Esophagus squamous epithelium (tissue), 5 donors: ENCODE measurements at places on chromosomes 6 and 20. TPM values are rescaled to one million over a fixed set of nuclear protein-coding genes. Genes with fewer than 3 reads are reported as not detected.
A peak's percentile ranks its signal among the peaks of the same experiment; 100 is the strongest.

EPPIN gene
- not detected for total RNA-seq

LST1 gene
- 5.1 TPM for total RNA-seq

DNA sequence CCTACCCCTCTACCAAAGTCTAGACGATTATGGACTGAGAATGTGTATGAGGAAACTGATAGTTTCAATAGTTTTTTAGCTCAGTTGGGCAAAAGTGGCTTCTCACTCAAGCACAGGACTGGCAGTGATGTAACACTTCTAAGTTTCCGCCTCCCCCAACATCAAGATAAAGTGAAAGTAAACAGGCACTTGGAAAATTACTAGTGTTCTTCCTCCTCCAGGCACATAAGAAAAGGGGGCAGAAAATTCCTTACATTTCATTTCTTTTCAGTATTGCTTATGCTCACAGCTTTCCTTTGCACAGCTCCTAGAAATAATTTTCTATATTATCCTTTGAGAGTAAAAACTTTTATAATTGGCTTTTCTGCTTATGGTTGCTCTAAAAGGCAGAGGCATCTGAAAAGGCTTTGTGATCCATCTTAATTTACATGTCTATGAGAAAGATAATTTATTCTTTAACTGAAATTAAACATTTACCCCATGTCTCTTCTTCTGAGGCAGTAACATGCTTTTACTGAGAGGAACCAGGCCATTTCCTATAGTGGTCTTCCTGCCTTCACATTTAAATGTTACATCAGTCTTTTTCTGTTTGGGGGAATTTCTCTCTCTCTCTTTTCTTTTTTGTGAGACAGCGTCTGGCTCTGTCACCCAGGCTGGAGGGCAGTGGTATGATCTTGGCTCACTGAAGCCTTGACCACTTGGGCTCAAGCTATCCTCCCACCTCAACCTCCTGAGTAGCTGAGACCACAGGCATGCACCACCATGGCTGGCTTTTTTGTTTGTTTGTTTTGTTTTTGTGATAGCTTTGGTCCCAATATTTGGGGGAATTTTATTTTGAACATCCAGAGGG, 65.0 kb upstream of the EEF1A1 start:
- peak overlapping the region; percentile 92 for H3K27ac ChIP-seq
- no peaks in the 10 kb centered on the region for H3K27me3 ChIP-seq
- peaks cover 30% of the 10 kb centered on the region for H3K4me1 ChIP-seq
- peak overlapping the region; percentile 19 for H3K4me3 ChIP-seq
- DNase-seq, result no peak

DNA sequence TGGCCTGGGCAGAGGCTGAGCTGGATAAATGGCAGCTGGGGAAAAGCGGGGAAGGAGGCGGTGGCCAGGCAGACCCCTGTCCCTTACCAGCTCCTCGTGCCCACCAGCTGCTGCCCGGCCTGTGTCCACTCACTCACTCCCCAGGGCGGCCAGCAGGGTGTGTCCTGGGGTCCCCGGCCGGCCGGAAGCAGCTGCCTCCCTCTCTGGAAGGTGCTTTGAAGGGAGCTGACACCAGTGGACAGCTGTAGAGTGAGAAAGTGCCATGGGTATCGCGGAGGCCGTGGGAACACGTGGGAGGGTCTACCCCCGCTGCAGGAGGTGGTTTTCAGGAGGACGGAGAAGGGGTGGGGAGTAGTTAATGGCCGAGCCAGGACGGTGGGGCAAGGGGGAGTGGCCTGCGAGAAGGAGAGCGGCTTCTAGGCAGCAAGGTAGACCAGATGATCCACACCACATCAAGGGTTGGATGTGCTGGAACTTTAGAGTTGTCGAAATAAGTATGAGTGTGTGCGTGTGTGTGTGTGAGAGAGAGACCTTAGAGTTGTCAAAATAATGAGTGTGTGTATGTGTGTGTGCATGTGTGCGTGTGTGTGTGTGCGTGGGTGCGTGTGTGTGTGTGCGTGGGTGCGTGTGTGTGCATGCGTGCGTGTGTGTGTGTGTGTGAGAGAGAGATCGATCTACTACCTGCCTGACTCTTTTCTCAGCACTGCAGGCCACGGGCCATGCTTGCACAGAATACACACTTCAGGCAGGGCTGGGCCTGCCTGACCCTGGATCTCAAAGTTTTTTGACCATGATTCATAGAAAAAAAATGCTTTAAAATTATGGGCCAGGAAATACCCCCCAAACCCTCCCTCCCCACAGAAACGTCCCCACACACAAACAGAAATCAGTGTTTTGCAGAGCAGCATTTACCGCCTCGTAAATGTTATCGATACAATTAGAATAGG, 43.9 kb downstream of the CDH4 start:
- DNase-seq, result no peak
- H3K36me3 ChIP-seq, result no peaks in the 10 kb centered on the region

- H3K4me1 ChIP-seq, result peaks cover 25% of the 10 kb centered on the region
- H3K36me3 ChIP-seq, result no peaks in the 10 kb centered on the region
- H3K27ac ChIP-seq, result no peak overlapping the region
- DNase-seq, result no peak
Measured at GRCh38 chr20:57431539-57431835, 40.3 kb downstream of the RBM38 start.

GRCh38 chr6:6616656-6617055, 28.1 kb downstream of the LY86 start:
- no peak overlapping the region for H3K27ac ChIP-seq
- H3K4me3 ChIP-seq, result no peak overlapping the region
- H3K4me1 ChIP-seq, result no peaks in the 10 kb centered on the region
- H3K36me3 ChIP-seq, result no peaks in the 10 kb centered on the region

GRCh38 chr6:127403636-127404035, 55.6 kb downstream of the KIAA0408 start:
- H3K27me3 ChIP-seq, result no peaks in the 10 kb centered on the region
- DNase-seq, result no peak
- no peak overlapping the region for H3K4me3 ChIP-seq

- no peak for DNase-seq
- H3K27me3 ChIP-seq, result no peaks in the 10 kb centered on the region
- H3K27ac ChIP-seq, result no peak overlapping the region
- peaks cover 13% of the 10 kb centered on the region for H3K4me1 ChIP-seq
- H3K4me3 ChIP-seq, result no peak overlapping the region
Measured at GRCh38 chr20:50759678-50760077, 28.3 kb downstream of the PARD6B start.

DNA sequence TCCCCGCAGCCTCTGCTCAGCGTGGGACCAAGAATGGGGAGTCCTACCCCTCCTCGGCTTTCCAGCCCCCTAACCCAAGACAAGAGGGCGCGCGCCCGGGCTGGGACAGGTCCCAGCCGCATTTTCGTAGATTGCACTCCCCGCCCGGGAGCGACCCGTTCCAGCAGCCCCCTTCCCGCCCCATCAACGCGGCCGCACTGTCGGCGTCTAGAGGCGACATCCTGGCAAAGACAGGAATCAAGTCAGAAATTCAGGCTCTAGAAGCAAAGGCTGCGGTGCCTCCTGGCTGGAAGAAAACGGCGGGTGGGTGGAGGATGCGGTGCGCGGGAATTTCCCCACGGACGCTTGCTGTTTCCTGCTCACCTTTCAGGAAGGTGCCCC, 957 bp downstream of the PROKR2 start:
- H3K4me1 ChIP-seq, result no peaks in the 10 kb centered on the region
- no peak overlapping the region for H3K27ac ChIP-seq
- DNase-seq, result no peak

DNA sequence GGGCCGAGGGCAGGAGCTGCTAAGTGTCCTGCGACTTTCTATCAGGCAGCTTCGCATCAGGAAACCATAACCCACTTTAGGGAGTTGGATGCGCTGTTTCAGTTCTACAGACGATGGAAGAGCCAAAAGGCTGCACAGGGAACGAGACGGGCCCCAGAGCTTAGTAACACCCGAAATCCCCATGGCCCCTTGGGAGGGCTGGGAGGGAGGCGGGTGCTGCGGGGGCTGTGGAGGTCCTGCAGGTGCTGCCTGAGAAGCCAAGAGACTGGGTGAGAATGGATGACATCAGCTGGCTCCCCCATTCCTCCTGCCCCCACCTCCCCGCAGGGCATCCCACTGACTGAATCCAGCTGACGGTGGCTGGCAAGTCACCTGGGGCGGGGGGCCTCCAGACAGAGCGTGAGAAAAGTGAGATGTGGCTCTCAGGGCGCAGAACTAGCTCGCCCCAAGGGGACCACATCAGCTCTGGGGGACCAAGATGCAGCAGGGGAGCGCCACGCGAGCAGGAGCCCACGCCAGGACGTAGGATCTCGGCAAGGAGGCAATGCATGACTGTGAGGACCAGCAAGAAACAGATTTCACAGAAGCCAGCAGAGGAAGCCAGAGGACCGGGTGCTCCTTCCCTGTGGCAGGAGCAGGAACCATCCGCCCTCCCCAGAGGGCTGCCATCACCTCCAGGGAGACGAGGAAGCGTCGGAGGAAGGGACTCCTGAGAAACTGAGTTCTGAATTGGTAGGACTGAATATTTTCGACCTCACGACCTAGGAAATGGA, 36.8 kb downstream of the PNLDC1 start:
- no peaks in the 10 kb centered on the region for H3K27me3 ChIP-seq
- H3K27ac ChIP-seq, result no peak overlapping the region
- DNase-seq, result no peak
- peaks cover 8% of the 10 kb centered on the region for H3K4me1 ChIP-seq
- no peaks in the 10 kb centered on the region for H3K36me3 ChIP-seq

- H3K4me3 ChIP-seq, result peak overlapping the region; percentile 57
- H3K36me3 ChIP-seq, result no peaks in the 10 kb centered on the region
- H3K27ac ChIP-seq, result peak overlapping the region; percentile 77
Measured at GRCh38 chr6:56690519-56691285, 48.0 kb upstream of the DST start.

DNA sequence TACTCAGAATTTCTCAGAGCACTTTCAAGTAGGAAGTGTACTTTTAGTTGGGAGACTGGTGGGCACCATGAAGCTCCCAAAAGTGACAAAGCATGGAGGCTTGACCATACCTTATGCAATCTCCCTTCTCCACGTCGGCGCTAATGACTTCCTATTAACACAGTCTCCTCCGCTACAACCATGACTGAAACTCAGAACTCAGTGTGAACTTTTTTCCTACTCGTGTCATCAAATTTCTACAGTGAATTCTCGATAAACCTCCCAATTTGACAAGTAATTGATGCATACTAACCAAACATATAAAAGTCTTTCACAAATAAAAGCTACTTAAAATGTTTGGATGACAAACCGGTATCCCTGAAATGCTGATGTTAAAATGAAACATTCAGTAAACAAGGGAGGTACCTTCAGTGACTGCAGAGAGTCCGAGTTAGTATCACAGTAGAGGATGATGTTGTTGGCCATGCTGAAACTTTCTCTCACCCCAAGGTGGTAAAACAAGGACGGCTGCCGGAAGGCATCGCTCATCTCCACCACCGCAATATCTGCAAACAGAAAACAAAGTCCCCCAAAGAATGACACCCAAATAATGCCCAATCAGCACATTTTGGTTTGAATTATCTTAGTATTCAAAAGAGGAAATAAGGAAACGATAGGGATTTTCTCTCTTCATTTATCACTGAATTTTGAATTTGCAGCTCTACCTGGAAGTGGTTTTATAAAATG, 72.1 kb downstream of the MAP3K5 start:
- no peak overlapping the region for H3K27ac ChIP-seq
- no peak overlapping the region for H3K4me3 ChIP-seq
- no peaks in the 10 kb centered on the region for H3K36me3 ChIP-seq
- H3K4me1 ChIP-seq, result peaks cover 29% of the 10 kb centered on the region
- no peaks in the 10 kb centered on the region for H3K27me3 ChIP-seq
- DNase-seq, result no peak

- no peak overlapping the region for H3K27ac ChIP-seq
- peaks cover 21% of the 10 kb centered on the region for H3K4me1 ChIP-seq
- no peaks in the 10 kb centered on the region for H3K27me3 ChIP-seq
- no peak overlapping the region for H3K4me3 ChIP-seq
- H3K36me3 ChIP-seq, result no peaks in the 10 kb centered on the region
- DNase-seq, result no peak
Measured at GRCh38 chr20:10585308-10585707, 88.5 kb downstream of the JAG1 start.

GRCh38 chr6:95127261-95127660, 450.1 kb upstream of the MANEA start:
- no peak for DNase-seq
- H3K27ac ChIP-seq, result no peak overlapping the region
- no peaks in the 10 kb centered on the region for H3K36me3 ChIP-seq
- no peaks in the 10 kb centered on the region for H3K4me1 ChIP-seq
- no peaks in the 10 kb centered on the region for H3K27me3 ChIP-seq

- no peak for DNase-seq
- no peak overlapping the region for H3K4me3 ChIP-seq
- H3K27ac ChIP-seq, result no peak overlapping the region
- no peaks in the 10 kb centered on the region for H3K4me1 ChIP-seq
- H3K36me3 ChIP-seq, result no peaks in the 10 kb centered on the region
Measured at GRCh38 chr6:2061880-2062279, 183.5 kb downstream of the GMDS start.

DNA sequence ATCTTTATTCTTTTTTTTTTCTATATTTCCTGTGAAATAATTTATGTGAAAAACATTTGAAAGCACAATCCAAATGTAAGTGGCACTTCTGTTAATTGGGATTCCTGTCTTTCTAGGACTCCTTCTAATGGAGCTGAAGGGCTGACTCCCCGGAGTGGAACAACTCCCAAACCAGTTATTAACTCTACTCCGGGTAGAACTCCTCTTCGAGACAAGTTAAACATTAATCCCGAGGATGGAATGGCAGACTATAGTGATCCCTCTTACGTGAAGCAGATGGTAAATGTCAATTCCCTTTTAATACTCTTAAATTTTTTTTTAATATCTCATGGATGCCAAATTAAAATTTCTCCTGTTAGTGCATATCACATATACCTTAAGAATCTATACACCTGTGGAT, 35.0 kb downstream of the CDC5L start:
- DNase-seq, result no peak
- no peaks in the 10 kb centered on the region for H3K36me3 ChIP-seq
- H3K27me3 ChIP-seq, result no peaks in the 10 kb centered on the region
- H3K4me1 ChIP-seq, result no peaks in the 10 kb centered on the region
- H3K27ac ChIP-seq, result no peak overlapping the region
- H3K4me3 ChIP-seq, result no peak overlapping the region

- no peak for DNase-seq
- no peaks in the 10 kb centered on the region for H3K4me1 ChIP-seq
- H3K27me3 ChIP-seq, result no peaks in the 10 kb centered on the region
- H3K27ac ChIP-seq, result no peak overlapping the region
Measured at GRCh38 chr20:24732076-24732475, 217.0 kb upstream of the CST7 start.

DNA sequence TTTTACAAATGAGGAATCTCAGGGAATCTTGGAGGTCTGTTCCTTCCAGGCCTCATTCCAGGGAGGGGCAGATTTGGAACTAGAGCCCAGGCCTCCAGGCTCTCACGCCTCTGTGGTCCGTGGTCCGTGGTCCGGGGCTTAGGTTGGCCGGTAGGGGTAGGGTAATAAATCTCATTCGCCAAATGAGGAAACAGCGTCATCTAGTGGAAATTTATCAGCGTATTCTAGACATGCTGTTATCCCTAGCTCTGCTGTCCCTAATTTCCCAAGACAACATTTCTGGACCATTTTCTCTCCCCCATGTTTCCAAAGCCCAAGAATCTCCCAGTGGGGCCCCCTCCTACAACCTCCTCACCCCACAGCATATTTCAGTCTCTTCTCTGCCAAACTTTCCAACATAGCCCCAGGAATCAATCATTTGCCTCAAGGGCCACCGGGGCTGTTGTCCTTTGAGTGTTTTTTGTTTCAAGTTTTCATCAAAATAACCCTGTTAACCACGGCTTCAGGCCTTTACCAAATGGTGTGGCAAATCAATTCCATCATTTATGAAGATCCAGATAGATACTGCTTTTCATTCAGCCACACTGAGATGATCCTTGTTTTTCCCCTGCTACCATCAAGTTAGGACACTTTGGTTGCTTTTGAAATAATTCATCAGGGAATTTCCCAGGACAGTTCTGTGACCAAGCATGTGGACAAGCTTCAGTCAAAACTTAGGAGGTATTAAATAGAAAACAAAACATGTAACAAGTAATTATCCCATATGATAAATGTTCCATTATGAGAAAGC, 126.8 kb downstream of the ALDH8A1 start:
- no peak overlapping the region for H3K27ac ChIP-seq
- no peaks in the 10 kb centered on the region for H3K36me3 ChIP-seq
- no peak overlapping the region for H3K4me3 ChIP-seq
- H3K4me1 ChIP-seq, result peaks cover 6% of the 10 kb centered on the region
